HEK293T (cell line): ENCODE measurements at places on chromosomes 7 and 10.

DNA sequence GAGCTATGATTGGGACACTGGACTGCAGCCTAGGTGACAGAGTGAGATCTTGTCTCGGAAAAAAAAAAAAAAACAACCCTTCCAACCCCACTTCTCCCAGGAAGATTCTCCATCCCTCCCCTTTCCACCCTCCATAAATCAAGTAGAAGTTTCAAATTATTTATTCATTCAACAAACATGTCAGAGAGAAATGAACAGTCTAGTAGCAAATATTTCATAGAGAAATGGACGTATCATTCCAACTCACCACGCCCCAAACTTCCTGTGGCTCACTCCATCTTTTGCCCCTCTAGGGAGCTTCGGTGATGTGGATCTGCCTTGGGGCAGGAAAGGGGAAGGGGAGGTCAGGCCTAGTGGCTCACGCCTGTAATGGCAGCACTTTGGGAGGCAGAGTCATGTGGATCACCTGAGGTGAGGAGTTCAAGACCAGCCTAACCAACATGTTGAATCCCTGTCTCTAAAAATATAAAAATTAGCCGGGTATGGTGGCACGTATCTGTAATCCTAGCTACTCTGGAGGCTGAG lies 638 bp upstream of the TRAPPC14 start:
- DNase-seq: no peak

DNA sequence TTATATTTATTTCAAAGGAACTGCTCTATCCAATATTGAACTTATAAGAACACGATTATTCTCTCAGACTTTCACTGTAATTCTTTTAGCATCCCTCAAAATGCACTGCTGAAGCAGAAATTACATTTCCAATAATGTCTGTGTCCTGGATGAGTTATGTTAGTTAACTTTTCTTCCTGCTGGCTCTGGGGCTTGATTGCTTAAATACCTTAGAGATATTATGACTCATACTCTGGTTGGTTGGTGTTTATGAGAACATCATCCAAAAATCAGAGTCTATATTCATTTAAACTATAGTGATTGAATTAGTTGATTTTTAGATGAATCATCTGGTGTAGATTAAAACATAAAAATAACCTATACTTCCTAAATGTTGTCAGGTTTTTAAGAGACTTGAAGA lies 246.3 kb upstream of the VWC2 start:
- no peak for DNase-seq

GRCh38 chr7:42236976-42237810 lies at the start of gene GLI3:
GLI3 (minus strand) TSS chr7:42237209; CDS start chr7:42223253, 13,956 bp downstream.
- DNase-seq: peak; percentile 78

DNA sequence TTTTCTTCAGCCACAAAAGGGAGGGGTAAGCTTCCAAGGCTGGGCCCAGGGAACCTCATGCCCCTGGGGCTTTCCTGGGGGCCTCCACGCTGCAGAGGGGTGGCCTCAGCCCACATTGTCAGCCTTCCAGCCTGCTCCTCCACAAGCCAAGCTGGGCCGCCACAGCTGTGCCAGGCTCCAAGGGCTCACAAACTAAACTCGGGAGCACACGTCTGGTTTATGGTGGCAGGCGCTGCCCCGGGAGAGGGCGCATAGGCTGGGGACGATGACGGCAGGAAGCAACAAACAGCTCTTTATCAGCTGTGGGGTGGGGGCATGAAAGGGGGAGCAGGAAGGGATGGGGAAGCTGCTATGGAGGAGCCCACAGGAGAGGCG lies 6.3 kb upstream of the CDH23 start:
- no peak for DNase-seq

DNA sequence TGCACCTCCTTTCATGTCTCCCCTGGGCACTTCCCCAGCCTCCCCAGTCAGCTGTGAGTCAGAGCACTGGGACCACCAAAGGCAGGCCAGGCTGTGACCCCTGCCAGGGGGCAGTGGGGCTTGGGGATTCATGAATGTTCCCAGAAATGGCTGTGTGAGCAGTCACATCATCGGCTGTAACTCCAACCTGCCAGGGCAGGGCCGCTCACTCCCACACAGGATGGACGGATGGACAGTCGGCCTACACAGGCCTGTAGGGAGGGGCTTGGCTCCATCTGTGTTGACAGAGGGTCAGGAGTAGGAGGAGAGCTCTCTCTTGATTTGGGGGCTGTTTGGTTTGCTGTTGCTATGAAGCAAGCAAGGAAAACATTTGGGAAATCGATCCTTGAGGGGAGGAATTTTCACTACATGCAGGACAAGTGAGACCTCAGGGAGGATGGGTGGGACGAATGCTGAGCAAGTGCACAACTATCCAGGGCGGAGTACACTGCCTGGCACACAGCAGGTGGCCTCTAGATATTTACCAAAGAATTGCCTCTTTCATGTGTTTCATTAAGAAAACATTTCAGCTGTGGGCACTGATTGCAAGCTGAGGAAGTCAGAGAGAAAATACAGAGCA lies 2.9 kb upstream of the IGFBP1 start:
- no peak for DNase-seq

DNA sequence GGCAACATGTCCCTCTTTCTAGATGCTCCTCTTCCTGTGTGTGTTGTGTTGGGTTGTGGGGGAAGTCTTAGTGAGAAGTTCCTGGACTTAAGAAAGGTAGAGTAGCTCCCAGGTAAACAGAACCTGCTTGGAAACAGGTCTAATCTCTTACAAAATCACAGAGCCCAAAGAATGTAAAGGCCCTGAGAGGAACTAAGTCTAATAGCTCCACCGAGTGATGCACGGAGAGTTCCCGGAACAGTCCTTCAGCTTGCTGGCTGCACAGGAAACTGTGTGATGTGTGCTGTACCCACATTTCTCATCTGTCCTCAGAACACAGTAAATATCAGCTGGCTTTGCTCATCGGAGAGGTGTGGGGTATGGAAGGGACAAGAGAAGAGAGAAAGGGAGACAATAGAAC lies 182.6 kb upstream of the LYZL1 start:
- DNase-seq: no peak

GRCh38 chr7:1669064-1669951 lies 769 bp upstream of the ELFN1 start:
- no peak for DNase-seq

GRCh38 chr10:77281719-77282118 lies 355.9 kb downstream of the KCNMA1 start:
- no peak for DNase-seq

DNA sequence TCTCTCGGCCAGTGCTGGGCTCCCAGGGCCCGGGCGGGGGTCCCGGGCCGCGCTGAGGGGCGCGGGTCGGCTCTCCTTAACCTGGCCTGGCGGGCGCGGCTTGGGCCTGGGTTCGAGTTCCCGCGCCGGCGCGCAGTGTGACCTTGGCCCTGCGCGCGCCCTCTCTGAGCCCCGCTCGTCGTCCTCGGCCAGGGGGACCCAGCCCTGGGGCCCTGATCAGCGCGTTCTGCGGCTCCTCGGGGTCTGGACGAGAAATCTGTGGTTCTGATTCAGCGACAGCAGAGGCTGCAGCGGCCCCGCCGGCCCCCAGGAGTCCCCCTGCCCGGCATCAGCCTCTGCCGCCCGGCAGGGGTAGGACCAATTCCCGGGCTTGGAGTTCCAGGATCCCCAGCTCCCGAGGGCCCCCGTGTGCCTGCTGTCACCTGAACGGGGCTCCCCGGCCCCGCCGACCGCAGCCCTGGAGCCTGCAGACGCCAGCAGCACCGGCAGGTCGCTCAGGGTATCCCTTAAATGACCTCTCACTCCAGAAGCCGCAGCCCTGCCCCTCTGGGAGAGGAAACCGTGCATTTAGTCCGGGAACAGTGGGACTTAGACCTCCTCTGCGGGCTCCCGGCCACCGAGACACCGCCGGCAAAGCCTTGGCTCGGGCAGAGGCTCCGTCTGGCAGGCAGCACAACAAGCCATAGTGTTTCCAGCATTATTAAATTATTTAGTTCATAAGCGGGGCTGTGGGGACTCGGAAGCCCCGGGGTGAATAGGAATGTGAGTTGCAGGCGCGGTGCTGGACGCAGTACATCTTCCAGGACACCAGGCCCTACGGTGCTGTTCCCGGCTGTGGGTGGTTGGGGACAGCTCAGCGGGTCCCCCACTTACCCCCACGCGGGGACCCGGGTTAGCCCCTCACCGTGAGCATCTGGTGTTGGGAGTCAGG lies 572 bp downstream of the CHST12 start:
- DNase-seq: peak; percentile 52

DNA sequence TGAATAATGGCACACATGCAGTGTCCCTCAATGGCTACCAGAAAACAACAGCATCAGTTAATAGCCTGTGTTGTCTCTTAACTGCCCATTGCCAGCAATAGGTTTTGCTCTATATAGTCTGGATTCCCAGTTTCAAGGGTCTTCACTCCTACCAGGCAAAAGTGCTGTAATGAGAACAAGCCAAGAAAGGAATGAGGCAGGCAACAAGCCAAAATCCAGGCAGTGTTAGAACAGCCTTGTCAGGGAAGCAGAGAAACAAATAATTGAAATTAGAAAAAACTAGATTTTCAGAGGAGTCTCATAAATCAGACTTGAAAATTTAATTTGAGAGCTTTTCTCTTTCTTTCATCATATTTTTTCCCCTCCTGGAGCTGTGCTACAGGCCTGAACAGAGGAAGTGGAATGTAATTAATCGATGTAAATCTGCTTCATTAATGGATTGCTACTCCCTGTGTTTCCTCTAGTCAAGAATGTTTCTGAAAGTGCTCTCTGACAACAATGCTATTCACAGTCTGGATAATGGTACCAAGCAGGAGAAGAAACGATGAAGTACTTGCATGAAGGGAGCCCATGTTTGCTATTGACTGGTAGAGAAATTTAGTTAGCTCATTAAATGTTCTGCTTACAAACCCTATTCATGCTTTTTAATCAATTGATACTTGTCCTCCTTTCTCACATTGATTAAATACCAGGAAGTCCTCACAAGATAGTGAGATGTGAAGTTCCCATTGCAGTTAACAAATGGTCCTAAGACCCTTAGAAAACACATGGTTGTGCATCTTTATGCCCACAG lies 202.0 kb upstream of the LRRTM3 start:
- DNase-seq: no peak

DNA sequence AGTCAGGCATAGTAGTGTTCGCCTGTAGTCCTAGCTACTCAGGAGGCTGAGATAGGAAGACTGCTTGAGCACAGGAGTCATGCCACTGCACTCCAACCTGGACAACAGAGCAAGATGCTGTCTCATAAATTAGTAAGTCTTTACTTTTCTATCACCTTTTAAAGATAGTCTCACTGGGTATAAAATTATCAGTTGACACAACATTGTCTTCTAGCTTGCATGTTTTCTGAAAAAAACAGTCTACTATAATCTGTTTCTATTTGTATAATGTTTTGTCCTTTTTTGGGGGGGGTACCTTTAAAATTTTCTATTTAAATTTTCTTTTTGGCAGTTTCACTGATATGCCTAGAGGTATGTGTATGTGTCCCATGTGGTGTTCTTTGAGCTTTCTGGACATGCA lies 39.6 kb downstream of the COPG2 start:
- DNase-seq: no peak

DNA sequence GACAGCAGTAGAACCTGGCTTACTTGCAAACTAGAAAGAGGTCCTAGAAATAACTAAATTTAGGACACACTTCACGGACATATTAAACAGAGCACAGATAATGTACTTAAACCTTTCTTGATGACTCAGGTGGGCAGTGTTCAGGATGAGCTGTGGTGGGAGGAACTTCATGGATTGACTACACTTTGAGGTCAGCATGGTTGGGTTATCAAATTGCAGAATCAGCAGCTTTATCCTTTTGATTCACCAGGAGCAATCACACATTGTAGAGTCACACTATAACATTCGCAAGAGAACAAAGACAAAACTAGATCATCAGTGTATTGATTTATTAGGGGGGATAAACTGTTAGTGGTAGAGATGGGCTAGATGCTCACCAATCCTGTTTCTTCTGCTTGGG lies 38.6 kb upstream of the AGK start:
- DNase-seq: no peak

GRCh38 chr10:103696411-103697145 lies 158.8 kb downstream of the SH3PXD2A start:
- peak; percentile 74 for DNase-seq

DNA sequence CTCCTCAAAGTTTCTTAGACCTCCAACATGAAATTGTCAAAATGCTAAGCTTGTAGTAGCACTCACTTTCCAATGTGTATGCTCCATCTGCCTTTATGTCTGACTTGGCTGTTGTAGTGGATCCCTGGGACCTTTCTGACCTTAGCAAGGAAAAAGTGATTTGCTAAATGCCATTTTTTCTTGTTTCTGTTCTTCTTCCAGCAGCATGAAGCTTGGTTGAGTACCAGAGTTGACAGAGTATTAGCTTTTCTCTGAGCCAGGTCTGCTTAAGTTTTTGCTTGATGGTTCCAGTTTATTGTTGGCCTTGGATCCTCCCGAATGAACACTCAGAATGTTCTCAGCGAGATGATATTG lies 168.7 kb downstream of the SND1 start:
- DNase-seq: no peak

DNA sequence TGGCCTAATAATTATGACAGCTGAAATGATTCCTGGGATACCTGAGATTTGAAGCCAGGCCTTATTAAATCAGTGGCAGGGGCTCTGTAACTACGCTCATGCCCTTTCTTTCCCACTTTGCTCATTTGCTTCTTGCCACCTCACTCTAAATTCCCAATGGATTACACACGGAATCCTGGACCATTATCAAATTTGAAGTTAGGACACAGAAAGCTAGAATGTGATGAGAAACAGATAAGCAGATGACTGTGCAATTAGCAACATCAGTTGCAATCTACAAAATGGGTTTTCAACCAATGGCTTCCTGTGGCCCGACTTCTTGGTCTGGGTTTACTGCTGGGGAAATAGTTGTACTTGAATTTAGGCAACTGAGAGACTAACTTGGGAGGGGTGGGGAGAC lies 374.3 kb downstream of the INHBA start:
- no peak for DNase-seq

DNA sequence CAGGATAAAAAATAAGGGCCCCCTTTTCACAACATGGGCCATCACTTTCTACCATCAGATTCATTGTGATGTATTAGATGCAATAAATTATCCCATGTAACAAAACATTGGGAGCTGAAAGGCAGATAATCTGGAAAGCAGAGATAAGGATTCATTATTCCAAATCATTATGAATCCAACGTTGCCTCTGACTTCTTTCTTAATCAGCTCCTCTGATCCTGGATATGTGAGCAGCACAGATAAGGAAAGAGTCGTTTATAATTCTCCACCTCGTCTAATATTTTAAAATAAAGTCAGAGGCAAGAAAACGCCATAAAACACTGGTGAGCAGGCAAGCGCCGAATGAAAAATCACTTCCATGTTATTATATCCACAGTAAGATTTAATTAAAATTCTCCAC lies 13.8 kb upstream of the GATA3 start:
- no peak for DNase-seq

DNA sequence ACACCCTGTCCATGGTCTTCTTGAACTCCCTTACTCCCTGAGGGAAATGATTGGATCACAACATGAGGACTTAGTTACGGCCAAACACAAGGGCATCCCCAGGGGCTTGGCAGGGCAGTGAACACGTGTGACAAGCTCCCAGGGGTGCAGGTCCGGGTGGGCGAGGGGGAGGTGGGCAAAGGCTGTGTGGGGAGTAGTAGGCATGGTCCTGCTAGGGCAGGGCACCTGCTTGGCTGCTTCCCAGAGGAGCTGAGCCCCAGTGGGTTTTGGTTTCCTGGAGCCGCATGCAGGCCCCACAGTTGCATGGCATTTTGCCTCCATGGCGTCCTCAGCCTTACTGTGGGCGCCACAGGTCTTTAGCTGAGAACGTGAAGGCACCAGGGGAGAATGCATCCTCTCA lies 46.6 kb upstream of the ZNF32 start:
- no peak for DNase-seq
